Forelimb muscle (tissue), 1 donor: ENCODE measurements at places on chromosomes 12 and 14.

GRCh38 chr14:72651714-72652113 is 242.2 kb downstream of the DPF3 start:
- no peak for DNase-seq

- DNase-seq = no peak
These were observed 63.6 kb upstream of the DLK1 start for GRCh38 chr14:100662879-100663760.

- no peak for DNase-seq
These were observed 49.9 kb downstream of the TESC start for GRCh38 chr12:117049295-117049694.

DNA sequence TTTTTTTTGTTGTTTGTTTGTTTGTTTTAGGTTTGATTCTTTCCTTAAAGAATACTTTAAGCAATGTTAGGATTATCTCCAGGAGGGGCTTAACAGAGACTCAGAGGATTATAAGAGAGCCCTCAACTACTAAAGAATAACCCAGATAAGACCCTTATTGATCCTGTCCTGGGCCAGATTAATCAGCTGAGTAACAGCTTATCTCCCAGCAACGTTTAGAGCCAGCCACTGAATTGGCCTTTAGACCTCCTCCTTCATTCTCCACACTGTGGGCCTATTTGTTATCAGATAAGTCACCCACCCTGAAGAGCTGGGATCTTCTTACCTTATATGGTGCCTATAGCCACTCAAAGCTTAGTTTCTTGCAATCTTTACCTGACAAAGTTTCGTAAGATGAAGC is 71.1 kb downstream of the FIGNL2 start:
- no peak for DNase-seq

DNA sequence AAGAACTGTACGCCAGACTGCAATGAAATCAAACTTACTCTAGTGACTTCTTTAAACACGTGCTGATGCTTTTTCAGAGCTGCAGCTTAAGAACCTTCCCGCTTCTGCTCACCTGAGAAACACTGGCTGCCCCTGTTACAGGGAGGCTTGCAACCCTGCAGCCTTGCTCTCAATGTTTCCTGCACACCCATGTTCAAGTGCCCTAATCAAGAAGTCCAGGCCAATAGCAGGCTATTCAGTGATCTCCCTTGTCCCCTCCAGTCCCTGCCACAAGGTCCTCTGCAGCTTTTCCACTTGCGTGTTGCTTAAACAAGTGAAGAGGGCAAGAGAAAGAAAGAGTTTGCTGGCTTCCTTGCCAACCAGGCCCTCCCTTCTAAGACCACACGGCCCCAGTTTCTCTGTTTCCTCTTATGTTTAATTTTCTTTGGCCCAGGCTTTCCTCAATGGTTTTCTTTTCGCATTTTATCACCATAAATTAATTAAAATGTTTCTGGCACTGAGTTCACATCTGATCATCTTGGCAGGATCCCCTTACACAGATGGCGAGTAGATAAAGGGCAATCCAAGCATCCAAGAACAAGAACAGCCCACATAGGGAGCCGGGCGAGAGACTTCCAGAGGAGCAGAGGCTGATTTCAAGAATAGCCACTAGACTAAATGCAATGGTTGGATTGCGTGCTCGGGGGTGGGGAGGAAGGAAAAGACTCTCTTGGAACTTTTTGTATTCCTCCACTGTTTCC is 82.3 kb upstream of the CDKN3 start:
- no peak for DNase-seq
